ENCODE measurements at places on chromosomes 4 and X.

- no peak for DNase-seq
Observed at GRCh38 chr4:147332091-147332490, 148.8 kb upstream of the EDNRA start.

- DNase-seq = peak; percentile 54
Observed at GRCh38 chr4:173752610-173753230, 222.7 kb upstream of the HAND2 start.

- DNase-seq = no peak
Observed at GRCh38 chrX:17519358-17519757, 144.4 kb downstream of the NHS start.

- no peak for DNase-seq
Observed at GRCh38 chrX:80807606-80807991, 2.1 kb downstream of the BRWD3 start.

GRCh38 chrX:71936632-71937031 lies 26.0 kb downstream of the NHSL2 start:
- no peak for DNase-seq

GRCh38 chr4:121182296-121182695 lies 18.2 kb upstream of the TNIP3 start:
- no peak for DNase-seq

DNA sequence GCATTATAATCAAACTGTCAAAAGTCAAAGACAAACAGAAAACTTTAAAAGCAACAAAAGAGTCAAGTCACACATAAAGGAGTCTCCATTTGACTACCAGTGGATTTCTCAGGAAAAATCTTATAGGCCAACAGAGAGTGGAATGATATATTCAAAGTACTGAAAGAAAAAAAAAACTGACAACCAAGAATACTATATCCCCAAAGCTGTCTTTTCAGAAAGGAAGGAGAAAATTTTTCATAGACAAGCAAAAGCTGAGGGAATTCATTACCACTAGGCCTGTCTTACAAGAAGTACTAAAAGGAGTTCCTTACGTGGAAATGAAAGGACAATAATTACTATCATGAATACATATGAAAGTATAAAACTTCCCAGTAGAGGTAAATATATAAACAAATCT lies 39.0 kb downstream of the SLC10A7 start:
- no peak for DNase-seq

GRCh38 chr4:82525307-82525911 lies 36.4 kb downstream of the TMEM150C start:
- DNase-seq = peak; percentile 16

DNA sequence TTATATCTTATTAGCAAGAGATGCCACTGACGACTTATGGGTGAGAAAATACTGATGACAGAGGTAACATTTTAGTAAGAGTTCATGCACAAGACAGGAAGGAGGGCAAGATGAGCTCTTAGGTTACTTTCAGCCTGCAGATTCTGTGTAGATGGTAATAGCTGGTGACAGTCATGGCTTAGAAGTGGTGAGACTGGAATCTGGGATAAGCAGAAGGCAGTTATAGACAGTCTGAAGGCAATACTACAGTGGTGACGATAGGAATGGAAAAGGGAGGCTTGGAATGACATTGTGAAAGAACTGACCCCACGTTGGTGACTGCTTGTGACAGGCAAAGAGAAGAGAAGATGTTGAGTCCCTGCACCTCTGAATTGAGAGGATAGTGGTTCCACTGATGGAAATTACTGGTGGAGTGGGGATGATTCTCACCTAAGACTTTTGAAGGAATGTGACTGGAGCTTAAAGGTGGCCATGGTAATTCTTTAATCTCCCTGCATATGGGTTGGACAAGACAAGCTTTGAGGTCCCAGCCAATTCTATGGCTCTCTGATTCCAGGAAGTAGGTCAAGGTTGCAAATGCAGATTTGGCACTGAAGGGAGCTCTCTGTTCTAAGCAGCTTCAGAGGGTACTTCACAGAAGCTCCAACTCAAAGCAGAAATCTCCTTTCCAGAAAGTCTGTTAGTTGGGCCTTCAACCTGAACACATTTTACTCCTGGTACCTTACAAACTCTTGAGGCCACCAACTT lies 99.7 kb downstream of the RASL11B start:
- DNase-seq = no peak

DNA sequence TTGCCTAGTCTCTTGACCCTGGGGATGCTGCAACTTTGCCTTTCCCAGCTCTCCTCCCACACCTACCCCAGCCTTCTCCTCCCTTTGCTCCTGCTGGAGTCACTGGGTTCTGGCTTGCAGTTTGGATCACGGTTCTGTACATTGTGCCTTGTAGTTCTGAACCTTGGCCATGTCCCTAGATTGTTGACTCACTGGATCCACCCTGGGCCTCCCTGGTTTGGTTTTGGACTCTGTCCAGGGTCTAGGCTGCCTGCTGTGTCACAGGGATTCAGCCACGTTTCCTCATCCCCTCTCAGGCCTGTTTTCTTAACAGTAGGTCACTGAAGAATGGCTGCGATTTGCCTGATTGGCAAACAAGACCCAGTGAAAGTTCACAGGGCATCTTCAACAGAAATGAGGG lies 11.5 kb upstream of the GABRE start:
- no peak for DNase-seq

GRCh38 chrX:65841263-65841662 lies 173.8 kb downstream of the MSN start:
- DNase-seq = no peak

DNA sequence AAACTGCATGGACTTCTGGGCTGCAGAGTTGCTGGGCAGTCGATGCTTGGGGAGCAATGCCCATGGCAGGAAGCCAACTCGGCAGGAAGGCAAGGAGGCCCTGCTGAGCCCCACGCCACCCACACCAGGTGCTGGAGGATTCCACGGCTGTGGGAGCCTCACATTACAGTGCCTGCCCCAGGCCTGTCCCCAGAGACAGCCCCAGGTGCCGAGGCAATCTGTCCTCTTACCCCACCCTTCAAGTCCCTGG lies 53.9 kb downstream of the HMX1 start:
- no peak for DNase-seq

- no peak for DNase-seq
Observed at GRCh38 chr4:28879178-28879577, 1841.0 kb upstream of the PCDH7 start.

GRCh38 chr4:2689825-2690700 lies 66.1 kb downstream of the TNIP2 start:
- DNase-seq = no peak

- DNase-seq = peak; percentile 56
Observed at GRCh38 chrX:135185795-135186443, 14.7 kb upstream of the CT55 start.

GRCh38 chr4:174215057-174215456 lies 68.4 kb downstream of the FBXO8 start:
- peak; percentile 29 for DNase-seq

DNA sequence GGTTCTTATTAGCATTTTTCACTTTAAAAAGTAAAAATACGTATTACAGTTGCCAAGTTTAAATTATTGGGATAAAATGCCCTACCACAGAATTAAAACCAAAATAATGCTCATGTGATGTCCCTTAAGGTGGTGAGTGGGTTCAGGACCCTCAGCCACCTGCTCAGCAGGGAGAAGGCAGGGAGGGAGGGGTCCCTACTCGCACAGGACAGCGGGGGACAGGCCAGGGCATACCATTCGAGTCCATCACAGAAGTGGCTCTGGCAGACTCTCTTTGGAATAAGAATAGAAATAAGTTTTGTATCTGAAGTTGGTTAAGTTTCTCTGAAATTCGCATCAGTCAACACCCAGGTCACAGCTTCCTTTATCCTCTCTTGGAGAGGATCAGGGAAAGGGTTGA lies 37.7 kb downstream of the NOP14 start:
- DNase-seq = no peak

DNA sequence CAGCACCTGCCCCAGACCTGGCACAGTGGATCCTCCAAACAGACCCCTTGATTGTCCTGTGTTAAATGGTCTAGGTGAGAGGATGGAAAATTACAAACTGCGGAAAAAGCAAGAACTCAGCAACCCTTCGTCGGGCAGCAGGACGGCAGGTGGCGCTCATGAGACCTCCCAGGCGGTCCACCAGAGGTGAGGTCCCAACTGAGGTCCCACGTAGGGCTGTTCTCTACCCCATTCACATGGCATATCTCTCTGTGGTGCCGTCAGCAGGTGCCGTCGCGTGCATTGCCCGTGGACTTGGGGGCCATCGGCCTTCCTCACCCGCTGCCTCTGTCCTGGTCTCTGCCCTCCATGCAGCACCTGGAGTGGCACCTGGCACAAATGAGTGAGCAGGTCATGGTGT lies 88.2 kb downstream of the CRMP1 start:
- DNase-seq = no peak

- DNase-seq = no peak
Observed at GRCh38 chrX:26286836-26287235, 70.9 kb downstream of the MAGEB5 start.

DNA sequence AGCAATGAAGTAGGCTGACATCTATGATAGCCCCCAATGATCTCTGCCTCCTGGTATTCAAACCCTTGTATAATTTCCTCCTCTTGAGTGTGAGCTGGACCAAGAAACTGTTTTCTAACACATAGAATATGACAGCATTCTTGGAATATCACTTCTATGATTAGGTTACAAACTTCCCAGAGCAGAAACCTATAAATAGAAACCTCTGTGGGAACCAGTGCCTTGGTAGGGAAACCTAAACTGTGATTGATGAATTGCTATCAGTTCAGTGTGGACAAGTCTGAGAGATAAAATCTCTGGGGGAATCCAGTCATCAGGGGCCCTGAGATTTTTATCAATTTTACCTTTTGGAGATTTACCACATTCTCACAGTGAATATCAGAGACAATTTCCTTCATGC lies 756.5 kb upstream of the AGA start:
- no peak for DNase-seq

- DNase-seq = peak; percentile 93
Observed at GRCh38 chr4:3079694-3080123, 5.2 kb downstream of the HTT start.

DNA sequence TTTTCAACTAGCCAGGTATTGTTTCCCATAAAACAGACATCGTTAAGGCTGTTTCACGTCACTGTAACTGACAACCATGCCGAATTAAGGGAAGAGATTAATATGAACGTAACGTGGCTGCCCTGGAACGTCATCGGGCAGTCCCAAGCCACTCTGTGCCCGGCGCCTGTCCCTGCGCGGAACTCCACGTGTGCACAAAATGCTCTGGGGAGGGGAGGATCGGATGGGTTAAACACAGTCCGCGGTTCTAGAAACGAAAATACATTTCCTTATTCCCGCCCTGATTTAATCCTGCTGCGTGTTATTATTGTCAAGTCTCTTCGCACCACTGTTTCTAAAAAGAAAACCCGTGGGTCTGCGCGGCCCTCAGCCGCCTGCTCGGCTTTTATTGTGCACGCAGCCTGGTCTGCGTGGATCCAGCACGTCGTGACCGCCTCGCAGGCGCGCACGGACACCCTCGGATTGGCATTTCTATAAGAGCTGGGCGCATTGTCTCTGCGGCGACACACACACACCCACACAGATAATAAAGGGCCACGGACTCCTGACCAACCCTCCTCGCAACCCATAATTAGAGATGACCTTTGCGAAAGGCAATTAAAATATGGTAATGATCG lies 69.6 kb upstream of the BCOR start:
- DNase-seq = no peak

- DNase-seq = no peak
Observed at GRCh38 chr4:71554025-71554424, 215.2 kb downstream of the SLC4A4 start.

- no peak for DNase-seq
Observed at GRCh38 chr4:85725721-85726170, 250.8 kb downstream of the ARHGAP24 start.

DNA sequence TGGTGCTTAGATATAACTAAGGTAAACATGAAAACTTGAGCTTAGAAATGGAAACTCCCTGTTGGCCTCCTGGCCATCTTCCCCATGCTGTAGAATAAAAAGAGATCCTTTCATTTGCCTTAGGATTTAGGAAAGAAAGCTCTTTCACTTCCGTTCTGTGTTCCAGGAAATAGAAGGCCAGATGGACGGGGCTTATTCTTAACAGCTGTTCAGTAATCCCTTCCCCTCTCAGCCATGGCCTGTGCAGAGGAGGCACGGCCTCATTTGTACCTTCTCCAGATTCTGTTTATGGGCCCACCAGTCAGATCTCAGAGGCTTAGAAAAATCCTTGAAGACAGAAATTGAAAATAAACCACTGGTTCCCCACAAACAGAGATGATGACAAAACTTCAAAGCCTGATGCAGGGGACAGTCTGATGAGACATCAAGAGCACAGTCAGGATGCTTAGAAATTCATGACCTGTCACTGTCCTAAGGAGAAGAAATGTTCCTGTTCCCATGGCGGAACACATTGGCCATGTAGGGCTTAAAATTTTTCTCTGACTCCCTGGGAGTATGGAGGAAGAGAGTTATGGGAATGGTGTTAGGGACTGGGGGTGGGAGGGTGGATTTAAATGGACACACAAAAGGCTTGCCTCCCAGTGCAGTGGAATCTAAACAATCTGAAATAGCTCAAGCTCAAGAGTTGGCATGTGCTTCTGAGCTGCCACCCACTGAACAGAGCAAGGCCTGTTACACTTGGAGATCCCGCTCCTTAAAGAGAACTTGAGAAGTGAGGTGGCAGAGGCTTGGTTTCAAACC lies 188.8 kb downstream of the SOWAHB start:
- no peak for DNase-seq

DNA sequence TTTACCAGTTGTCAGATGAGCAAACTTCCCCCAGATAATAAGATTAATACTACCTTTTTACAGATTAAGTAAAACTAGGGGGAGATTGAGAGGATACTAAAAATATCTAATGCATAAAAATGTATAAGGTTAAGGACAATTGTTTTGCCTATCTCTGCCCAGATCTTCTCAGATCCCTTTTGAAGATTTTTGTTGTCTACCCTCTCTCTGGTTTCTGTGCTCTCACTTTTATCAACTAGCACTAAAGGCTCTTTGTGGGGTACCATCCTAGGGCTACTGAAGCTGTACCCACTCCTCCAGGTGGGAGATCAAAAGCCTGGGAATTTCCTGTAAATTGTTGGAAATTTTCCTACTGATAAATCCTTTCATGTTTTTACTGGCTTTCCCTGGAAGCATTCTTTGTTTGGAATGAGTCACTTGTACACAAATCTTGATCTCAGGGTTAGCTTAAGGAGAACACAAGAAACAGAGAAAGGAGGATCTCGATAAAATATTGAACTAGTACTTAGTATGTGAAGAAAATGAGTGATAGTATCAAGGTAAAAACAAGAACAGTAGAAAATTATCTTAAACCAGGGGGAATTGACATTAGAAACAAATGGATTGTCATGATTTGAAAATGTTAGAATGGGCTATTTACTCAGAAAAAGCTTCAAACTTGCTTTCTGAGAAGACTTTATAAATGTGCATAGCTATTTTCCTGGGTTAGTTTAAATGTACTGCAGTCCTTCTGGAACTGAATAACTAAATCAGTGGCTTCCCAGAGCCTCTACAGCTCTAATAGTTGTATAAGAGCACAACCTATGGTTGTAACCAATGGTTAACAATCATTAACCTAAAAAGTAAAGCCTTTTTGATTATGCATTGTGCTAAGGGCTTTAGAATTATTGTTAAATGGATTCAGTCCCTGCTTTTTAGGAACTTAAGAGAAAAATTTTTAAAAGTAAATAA lies 679.9 kb upstream of the MAGEB2 start:
- no peak for DNase-seq
